ENCODE measurements at places on chromosomes 1 and 21.

DNA sequence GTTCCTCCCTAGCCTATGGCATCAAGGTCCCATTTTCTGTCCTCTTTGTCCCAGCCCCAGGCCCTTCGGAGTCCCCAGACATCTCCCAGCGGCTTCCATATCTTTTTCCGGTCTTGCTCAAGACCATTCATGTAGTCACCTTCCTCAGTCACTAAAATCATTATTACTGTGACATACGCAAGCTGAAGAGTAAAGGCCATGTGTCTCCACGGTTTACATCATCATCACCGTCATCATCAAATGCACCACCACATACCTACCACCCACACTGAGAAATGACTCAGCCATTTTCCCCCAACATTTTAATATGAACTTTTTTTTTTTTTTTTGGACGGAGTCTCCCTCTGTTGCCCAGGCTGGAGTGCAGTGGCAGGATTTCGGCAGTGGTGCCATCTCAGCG lies 43.4 kb downstream of the FHAD1 start:
- DNase-seq, result no peak

GRCh38 chr1:223621312-223621734 lies 44.2 kb downstream of the CAPN8 start:
- DNase-seq, result no peak

- no peak for DNase-seq
These were observed 100.4 kb downstream of the LHX8 start for GRCh38 chr1:75234562-75234961.

GRCh38 chr1:205068457-205069040 lies 15.7 kb downstream of the TMEM81 start:
- DNase-seq, result no peak

DNA sequence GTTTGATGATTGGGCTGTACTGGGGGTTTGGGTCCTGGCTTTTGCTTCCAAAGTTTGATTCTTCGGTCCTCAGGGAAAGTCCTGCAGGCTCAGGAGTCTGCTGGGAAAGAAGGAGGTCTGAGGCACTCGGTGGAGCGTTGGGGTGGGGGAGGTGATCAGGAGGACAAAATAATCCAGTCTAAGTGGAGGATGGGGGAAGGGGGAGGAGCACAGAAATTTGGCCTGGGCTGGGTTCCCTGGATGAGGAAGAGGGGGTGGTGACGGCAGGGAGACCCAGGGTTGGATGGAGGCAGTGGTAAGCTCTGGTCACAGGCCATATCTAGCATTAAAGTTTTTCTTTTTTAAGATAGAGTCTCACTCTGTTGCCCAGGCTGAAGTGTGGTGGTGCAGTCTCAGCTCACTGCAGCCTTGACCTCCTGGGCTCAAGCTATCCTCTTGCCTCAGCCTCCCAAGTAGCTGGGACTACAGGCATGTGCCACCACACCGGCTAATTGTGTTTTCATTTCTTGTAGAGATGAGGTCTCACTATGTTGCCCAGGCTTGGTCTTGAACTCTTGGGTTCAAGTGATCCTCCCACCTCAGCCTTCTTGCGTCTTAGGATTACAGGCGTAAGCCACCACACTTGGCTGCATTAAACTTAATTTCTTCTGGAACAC lies 6.8 kb downstream of the SH2D2A start:
- no peak for DNase-seq

Data from activated CD4-positive, alpha-beta T cell treated with anti-CD3 and anti-CD28 coated beads for 4 hours (primary cell).